ENCODE measurements at places on chromosomes 2 and 18.

- DNase-seq = no peak
Observed at GRCh38 chr2:200258081-200258480, 48.4 kb upstream of the SPATS2L start.

GRCh38 chr2:179952658-179953057 lies 54.4 kb downstream of the CWC22 start:
- no peak for DNase-seq

DNA sequence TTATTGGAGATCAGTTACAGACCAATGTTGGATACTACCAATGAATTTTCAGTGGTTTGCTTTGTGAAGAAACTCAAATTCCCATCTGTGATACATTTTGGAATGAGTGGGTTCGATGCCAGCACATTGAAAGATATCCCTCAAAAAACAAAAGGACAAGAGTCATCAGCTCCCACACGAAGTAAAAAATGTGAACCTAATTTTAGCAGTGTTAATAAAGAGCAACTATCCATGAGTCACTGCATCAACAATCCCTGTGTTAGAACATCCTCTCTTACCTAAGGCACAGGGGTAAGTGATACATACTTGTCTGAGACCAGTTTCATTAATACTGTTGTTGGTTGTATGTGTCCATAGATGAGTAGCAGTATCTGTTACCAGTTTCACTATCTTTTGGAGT lies 551.8 kb upstream of the SOX11 start:
- DNase-seq = no peak

GRCh38 chr2:168116448-168116847 lies 130.9 kb downstream of the STK39 start:
- DNase-seq = no peak

GRCh38 chr2:216245391-216245975 lies 126.8 kb downstream of the MARCHF4 start:
- no peak for DNase-seq

DNA sequence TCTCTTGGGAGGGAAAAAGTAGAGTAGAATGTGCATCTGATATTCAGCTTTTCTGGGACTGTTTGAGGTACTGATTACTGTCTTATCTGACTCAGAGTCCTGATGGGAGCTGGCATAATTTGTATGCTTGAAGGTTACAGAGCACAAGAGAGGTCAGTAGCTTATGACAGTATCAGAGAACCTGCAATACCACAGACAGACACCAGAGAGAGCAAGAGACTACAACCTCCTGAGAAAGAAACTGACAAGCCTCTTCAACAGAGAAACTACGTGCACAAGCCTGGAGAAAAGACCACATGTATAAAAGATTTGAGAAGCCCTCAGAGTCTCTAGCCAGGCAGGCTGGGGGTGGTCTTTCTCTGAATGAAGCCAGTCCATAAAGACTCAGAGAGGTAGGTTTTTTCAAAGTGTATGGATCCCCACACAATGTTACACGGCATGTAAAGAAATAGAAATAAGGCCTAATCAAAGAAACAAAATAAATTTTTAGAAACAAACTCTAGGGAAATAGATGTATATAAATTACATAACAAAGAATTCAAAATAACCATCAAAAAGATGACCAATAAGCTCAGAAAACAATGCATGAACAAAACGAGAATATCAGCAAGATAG lies 568.3 kb downstream of the LRRTM4 start:
- no peak for DNase-seq

DNA sequence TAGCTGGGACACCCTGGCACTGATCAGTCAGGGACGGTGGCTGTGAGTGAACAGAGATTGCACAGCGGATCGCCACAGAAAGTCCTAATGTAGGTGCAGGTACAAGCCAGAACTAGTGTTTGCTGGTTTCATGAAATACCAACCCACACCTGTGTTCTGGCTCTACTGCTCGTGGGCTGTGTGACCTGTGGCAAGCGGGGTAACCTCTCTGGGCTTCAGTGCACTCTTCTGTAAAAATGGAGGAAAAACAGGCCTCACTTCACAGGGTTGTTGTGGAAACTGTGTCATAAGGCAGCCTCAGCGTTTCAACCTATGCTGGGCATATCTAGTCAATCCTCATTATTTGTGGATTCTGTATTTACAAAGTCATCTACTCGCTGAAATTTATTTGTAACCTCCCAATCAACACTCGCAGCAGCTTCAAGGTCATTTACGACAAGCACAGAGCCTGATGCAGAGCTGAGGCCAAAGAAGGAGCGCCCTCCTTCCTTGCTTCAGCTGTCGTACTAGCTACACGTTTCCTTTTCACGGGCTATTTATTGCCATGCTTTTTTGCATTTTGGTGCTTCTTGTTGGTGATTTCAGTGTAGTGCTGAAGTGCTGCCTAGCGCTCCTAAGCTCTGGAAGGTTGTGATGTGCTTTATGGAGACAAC lies 30.0 kb downstream of the GPR45 start:
- no peak for DNase-seq

DNA sequence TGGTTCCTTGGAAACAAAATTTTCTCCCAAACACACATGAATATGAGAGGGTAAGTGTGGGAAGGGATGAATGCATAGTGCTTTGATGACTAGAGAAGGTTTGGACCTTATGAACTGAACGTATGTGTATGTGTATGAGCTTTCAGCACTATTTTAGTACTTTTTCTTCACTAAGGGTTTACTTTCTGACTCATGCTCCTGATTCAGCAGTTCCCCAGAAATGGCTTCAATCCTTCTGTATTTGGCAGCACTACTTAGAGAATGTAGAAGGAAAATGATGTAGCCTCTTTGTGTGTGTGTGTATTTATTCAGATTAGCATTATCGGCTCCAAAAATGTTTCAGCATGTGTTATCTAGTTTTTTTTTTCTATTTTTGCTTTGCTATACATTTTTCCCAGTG lies 22.2 kb downstream of the KCNJ3 start:
- no peak for DNase-seq

DNA sequence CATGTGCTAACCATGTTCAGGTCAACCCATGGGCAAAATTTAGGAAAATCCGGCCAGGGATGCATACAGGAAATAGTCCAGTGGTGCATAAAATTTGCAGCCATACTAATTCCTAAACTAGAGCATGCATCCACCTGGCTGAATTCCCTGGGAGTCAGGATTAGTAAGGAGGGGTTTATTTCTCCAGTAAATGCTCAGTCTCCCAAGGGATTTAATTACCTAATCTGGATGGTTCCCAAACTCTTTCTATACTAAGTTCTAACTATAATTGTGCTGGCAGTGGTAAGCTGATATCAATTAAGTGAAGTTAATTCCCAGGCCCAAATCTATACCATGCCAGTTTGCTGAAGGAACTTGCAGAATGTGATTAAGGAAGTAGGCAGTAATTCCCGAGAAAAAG lies 26.2 kb upstream of the EVA1A start:
- no peak for DNase-seq

GRCh38 chr18:21363348-21363747 lies 121.3 kb downstream of the GREB1L start:
- no peak for DNase-seq

GRCh38 chr18:2970772-2971659 lies 41.9 kb downstream of the LPIN2 start:
- no peak for DNase-seq
